ENCODE measurements at places on chromosomes 5 and 9. TPM values are rescaled to one million over a fixed set of nuclear protein-coding genes. Genes with fewer than 3 reads are reported as not detected.

DNA sequence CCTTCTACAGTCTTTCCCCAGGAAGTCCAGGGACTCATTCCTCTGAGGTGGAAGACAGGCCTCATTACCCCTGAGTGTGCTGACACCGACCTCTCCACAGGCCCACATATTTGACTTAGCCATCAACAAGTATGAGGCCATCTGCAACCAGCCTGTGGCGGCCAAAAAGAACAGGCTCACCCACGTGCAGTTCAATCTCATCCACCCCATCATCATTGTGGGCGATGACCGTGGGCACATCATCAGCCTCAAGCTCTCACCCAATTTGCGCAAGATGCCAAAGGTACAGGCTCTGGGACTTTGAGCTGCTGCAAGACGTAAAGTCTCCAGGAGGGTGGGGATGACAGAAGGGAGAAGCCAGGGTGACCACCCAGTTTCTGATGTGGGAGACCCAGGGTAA, 5.6 kb downstream of the ENHO start:
- DNase-seq = no peak

DNA sequence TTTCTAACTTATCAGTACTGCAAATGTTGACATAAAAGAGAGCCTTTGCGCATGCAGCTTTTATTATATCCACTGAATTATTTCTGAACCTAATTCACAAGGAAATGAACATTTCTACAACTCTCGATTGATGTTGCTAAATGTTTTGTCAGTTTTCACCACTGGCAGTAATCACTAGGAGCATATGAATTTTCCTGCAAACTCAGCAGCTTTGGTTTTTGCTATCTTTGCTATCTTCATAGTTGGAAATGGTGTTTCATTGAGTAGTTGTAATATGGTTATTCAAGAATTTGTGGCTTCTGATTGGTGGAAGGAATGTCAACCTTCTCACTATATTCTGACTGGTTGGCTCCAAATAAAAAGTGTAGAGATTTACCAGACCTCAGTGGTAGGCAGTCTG, 8.9 kb upstream of the SHC3 start:
- no peak for DNase-seq

DNA sequence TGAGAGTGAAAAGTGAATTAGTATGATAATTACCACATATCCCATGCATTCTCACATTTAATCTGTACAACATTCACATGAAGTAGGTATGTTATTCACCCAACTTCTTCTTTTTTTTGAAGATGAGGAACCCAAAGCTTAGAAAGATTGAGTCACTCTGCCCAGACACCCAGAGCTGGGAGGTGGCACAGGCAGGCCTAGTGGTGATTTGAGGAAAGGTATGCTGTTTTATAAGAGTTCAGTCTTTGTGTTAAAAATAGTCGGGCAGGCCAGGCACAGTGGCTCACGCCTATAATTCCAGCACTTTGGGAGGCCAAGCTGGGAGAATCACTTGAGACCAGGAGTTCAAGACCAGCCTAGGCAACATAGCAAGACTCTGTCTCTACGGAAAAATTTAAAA, 285.3 kb downstream of the NR3C1 start:
- no peak for DNase-seq

DNA sequence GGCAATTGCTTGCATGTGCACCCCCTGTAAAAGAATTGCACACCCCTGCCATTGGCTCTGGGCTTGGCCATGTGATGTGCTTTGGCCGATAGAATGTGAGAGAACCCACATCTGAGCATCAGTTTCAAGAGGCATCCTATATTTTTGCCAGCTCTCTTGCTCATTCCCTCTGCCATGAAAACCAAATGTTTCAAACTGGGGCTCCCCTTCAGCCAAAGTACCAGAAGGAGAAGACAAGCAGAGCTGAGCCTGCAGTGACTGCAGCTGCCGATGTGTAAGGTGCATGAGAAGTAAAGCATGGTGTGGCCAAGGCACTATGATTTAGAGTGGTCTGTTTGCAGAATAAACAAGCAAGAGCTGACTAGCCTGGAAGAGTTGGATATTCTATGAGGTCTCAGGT, 132.3 kb downstream of the ASTN2 start:
- no peak for DNase-seq

- DNase-seq = peak; percentile 66
Observed at GRCh38 chr9:13758936-13759335, 479.4 kb upstream of the MPDZ start.

- peak; percentile 76 for DNase-seq
Observed at GRCh38 chr5:134127376-134127861, 12.9 kb downstream of the TCF7 start.

Gene CKMT2
- 1,102 TPM for polyA plus RNA-seq

Gene SLC6A19
- not detected for polyA plus RNA-seq

Gene INSL6
- not detected for polyA plus RNA-seq

Gene DOLPP1
- polyA plus RNA-seq = 3.0 TPM

Gene C9
- 0.04 TPM for polyA plus RNA-seq

Gene RPS14
- 3,474 TPM for polyA plus RNA-seq

Data from heart left ventricle (tissue), 16 donors.